Stimulated activated CD8-positive, alpha-beta memory T cell treated with anti-CD3 and anti-CD28 coated beads, Interleukin-4, amount 100 ng/mL, for 1 hour (primary cell): ENCODE measurements at places on chromosomes 4 and X.

- DNase-seq: no peak
These were observed 712.0 kb upstream of the PCDH10 start for GRCh38 chr4:132437117-132437516.

DNA sequence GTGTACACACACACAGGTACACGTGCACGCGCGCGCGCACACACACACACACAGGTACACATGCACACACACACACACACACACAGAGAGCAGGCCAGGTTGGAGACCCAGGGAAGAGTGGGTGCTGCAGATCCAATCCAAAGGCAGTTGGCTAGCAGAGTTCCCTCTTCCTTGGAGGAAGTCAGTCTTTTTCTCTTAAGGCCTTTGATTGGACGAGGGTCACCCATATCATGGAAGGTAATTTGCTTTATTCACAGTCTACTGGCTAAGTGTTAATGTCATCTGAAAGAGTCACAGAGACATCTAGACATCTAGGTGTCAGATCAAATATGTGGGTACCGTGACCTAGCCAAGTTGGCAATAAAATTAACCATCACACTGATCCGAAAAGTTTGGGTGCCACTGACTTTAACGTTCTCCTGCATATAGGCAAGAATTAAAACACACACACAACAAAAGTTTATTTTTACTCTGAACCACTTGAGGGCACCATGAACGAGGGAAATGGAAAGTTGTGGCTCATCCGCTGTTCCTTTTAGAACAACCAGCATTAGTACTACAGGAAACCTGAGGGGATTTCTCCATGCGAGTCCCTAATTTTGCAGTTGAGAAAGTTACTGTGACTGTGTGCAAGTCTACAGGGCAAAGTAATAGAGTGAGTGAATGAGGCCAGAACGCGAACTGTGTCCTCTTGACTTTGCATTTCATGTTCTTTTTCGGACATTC is 66.0 kb upstream of the STOX2 start:
- DNase-seq: no peak

GRCh38 chrX:108090491-108091263 is 665 bp downstream of the PSMD10 start:
- no peak for DNase-seq

DNA sequence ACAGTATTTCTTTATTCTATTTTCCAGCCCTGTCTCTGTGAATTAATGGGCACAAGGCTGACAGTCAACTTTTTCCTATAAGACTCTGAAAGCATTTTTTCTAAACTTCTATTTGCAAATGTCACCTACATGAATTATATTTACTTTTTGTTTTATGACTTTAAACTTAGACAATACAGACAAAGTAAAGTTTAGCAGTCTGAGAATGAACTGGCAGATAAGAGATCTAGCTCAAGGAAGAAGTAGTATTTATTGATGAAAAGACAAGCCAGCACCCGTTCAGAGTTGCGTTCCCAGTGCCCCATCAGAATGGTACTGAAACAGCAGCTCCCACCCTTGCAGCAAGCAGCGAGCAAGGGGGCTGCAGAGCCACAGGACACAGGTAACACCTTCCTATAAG is 148.5 kb downstream of the FAM13A start:
- no peak for DNase-seq

GRCh38 chr4:16597845-16598596 is 300.4 kb downstream of the LDB2 start:
- DNase-seq: no peak

DNA sequence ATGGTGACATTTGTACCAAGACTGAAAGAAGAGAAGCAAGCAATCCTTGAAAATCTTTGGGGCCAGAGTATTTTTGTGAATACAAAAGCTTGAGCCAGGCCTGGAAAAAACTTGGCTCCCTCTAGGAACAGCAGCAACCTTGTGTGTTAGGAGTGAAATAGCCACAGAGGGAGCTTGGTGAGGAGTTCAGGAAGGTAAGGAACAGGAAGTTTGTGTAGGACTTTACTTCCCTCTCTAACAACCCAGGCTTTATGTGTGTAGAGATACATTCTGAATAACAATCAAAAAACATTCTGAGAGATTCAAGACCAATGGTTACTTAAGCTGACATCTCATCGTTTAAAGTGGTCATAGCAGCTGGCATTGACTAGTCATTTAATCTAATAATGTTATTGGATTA is 668.5 kb downstream of the PCDH18 start:
- DNase-seq: no peak

DNA sequence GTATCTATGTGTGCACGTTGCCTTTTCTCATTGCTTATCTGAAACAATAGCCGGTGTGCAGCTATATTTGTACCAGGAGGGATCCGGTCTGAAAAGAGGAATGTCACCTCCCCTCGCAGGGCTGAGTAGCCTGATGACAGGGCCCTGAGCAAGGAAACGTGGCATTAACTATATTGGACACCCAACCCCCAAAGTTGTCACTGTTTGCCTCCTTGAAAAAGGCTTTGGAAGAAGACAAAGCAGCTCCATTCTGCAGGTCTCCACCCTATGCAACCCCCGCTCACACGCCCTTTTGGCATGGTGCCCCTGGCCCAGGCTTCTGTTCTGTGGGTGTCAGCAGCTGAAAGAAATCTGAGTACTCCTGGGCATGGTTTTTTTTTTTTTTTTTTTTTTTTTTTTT is 8.2 kb downstream of the PRRG3 start:
- DNase-seq: no peak

DNA sequence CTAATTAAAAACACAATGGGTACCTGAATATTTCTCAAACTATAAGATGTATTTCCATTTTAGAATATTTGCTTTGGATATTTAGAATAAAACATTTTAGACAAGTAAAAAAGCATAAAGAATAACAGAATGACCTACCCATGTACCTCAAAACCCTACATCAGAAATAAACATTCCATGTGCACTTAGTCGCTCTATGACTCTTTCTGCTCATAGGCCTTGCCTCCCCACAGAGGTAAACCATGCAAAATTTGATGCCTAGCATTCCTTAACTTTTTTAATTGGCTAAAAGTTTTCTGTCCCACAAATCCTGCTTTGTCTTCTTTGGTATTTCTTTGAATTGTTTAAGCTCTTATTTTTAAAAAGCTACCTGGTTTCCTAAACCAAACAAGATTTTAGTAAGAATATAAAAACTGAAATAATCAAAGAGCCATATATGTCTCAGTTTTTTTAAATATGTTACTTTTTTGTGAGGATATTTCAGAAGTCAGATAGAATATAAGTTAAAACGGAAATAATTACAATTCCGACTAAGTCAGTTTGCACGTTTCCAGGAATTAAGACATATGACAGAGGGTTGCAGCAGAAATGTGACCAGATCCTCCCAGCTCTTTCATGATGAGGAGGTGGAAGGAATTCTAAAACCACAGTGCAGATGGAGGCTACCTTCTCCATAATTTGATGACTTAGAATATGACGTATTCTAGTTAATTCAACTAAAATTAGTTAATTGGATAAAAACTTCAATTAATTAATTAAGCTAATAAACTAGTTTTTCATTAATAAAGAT is 102.5 kb downstream of the FIP1L1 start:
- no peak for DNase-seq

DNA sequence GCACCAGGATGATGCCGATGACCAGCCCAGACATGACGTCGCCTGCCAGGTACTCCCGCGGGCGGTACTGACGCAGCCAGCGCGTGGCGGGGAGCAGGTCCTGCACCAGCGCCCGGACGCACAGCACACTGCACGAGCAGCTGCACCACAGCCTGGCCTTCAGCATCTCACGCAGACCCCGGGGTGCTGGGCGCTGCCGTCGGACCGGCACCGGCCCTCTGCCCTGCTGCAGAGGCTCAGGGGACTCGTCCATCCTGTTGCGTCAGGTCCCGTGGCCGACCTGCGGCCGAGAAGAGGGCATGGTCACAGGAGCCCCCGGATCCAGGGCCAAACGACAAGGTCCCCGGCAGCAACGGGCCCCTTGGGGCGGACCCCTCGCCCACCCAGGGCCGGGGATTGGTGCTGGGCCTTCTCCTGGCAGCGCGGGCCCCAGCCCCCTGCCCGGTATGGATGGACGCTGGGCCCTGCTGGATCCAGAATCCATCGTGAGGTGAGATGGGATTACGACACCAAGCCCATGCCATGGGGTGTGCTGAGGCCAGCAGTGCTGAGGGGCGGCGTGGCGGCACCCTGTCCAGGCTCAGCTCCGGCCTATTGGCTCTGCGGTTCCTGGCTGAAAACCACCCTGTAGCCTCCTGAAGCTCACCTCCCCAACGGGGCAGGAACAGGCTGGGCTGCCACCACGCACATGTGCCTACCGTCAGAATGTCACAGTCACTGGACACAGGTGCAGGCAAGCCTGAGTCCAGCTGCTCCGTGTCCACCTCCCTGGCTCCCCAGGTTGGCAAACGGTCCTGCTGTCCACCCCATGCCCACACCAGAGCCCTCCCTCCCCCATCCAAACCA is 1.5 kb downstream of the SLC26A1 start:
- DNase-seq: no peak

DNA sequence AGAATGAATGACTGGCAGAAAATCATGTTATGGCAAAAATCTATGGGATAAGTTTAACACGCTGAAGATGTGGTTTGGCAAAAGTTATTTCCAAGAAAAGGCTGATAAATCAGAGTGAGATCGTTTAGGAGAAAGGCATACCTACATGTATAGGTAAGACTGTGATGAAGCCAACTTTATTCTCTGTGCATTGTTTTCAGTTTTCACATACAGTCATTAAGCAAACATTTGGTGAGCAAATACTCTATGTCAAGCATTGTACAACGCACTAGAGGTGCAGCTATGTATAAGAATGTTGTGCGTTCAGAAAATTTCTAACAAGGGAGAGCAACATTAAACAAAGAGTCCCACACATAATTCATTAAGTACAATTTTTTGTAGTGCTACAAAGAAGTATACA is 121.7 kb downstream of the TEX13A start:
- no peak for DNase-seq

GRCh38 chrX:153635788-153636668 is 11.0 kb upstream of the DUSP9 start:
- no peak for DNase-seq

DNA sequence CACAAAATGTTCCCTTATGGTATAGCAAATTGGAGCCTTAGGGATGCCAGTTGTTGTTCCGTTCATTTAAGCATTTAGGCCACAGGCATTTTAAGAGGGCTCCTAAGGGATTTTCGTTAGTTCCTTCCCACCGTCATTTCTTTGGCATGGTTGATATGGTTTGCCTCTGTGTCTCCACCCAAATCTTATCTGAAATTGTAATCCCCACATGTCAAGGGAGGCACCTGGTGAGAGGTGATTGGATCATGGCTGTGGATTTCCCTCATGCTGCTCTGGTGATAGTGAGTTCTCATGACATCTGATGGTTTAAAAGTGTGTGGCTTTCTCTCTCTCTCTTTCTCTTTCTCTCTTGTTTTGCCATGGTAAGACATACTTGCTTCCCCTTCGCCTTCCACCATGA is 104.1 kb downstream of the ASB9 start:
- no peak for DNase-seq

DNA sequence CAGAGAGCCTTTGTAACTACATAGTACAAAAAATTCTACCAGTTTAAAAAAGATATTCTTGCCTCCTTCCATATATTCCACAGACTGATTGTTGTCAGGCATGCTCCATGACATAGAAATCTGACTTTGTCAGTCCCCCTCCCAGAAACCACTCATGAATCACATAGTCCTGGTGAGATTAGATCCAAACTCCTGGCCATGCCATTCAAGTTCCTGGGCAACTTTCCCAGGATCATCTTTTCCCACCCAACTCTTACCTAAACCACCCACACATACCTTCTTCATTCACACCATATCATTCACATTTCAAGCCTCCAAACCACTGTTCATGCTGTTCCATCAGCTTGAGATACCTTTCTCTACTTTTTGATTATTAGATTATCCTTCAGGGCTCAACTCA is 46.4 kb downstream of the SLC16A2 start:
- no peak for DNase-seq

GRCh38 chr4:153447175-153447905 is 18.8 kb upstream of the TMEM131L start:
- no peak for DNase-seq

DNA sequence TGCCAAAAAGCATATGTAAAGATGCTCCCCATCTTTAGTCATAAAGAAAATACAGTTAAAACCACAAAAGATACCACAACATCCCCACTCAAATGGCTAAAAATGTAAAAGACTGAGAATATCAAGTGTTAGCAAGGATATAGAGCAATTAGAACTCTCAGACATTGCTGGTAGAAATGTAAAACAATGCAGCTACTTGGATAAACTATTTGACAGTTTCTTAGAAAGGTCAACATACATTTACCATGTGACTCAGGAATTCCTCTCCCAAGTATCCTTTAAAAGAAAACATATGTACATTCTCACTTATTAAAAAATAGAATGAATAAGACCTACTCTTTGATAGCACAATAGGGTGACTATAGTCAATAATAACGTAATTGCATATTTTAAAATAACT is 173.7 kb downstream of the HNRNPD start:
- no peak for DNase-seq

GRCh38 chr4:151702256-151702655 is 58.6 kb downstream of the GATB start:
- no peak for DNase-seq

DNA sequence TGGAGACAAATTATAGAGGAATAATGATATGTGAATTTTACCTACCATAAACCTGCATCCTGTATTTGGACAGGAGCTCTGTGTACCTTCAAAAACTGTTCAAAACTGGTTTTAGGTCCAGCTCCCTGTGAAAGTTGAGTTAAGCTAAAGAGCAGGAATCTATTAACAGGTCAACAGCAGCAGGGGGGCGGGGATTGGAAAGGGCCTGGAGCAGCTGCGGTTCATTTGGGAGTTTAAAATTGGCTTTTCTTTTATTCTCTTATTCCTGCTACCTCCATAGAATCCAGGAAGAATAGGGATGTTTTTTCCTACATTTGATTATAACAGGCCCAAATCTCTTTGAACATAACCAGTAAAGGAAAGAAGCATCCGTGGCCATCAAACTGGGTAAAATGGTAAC is 23.8 kb downstream of the SHROOM3 start:
- DNase-seq: no peak

GRCh38 chr4:16230308-16230707 is 4.0 kb upstream of the TAPT1 start:
- DNase-seq: no peak

GRCh38 chr4:73776321-73776729 is 36.0 kb downstream of the CXCL8 start:
- DNase-seq: no peak

GRCh38 chrX:134688839-134689238 is 30.6 kb upstream of the PLAC1 start:
- no peak for DNase-seq

- DNase-seq: no peak
These were observed 9.8 kb downstream of the EREG start for GRCh38 chr4:74374561-74375327.

GRCh38 chr4:138053641-138054301 is 188.4 kb downstream of the SLC7A11 start:
- no peak for DNase-seq

DNA sequence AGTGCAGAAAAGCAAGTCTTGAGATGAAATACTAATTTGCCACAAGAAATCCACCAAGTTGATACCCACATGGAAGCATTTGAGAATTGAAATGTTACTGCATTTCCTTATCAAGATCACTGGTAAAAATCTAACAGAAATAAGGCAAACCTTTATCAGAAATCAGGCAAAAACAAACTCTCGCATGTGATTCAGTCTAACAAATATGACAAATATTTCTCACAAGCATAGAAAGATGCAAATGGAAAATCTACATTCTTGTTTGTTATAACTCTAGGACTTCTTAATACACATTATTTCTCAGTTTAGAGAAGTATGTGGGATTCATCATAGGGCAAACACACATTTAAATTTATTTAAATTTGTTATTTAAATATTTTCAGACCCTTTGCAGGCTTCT is 52.9 kb downstream of the TXK start:
- DNase-seq: no peak

GRCh38 chrX:10415306-10416001 is 204.9 kb downstream of the MID1 start:
- no peak for DNase-seq
